Mononuclear cell (primary cell): ENCODE measurements at places on chromosomes 4 and X. TPM values are rescaled to one million over a fixed set of nuclear protein-coding genes. Genes with fewer than 3 reads are reported as not detected.

Gene ATP7A
- total RNA-seq = 19.1 TPM

Gene PNMA6A
- 0.10 TPM for total RNA-seq

Gene TEX11
- not detected for total RNA-seq

Gene CRMP1
- total RNA-seq = not detected

Gene HSFX1
- not detected for total RNA-seq

Gene CCSER1
- 7.9 TPM for total RNA-seq

Gene CTAG1A
- not detected for total RNA-seq

Gene SH3RF1
- 0.94 TPM for total RNA-seq

Gene CXorf49
- not detected for total RNA-seq

Gene GAGE12H
- total RNA-seq = not detected

Gene SCRG1
- total RNA-seq = not detected

Gene GAGE13
- total RNA-seq = not detected

Gene ADH1B
- not detected for total RNA-seq

Gene SPARCL1
- not detected for total RNA-seq

Gene USP51
- 3.3 TPM for total RNA-seq
